ENCODE measurements at places on chromosomes 7 and 10.

DNA sequence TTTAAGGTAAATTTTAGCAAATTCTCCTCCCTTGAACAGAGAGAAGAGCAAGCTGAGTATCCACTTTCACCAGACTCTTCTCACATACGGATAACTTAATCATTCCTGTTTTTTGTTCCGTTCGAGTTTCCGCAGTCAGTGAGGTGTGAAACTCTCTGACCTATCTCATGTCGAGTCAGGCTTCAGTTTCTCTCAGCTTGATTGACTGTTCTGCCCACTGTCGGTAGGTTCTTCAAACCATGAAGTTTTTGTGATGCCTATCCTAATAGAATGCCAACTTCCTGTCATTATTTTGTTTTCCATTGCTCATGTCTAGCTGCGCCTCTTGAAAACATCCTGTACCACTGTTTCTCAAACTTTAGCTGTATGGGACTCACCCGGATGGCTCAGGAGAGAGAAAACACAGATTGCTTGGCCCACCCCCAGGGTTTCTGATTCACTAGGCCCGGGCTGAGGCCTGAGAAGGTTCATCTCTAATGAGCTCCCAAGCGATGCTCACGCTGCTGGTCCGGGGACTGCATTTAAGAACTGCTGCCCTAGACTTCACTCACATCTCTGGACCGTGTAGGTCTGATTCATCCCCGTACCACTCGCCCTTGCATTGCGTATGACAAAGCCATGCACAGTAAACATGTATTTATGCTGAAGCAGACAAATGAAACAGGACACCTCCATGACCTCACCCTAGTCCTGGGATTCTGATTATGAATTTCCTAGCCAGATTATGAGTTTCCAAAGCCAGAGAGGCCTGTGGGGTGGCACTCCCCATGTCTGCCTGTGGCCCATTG is 208.4 kb upstream of the AGK start:
- DNase-seq: no peak

DNA sequence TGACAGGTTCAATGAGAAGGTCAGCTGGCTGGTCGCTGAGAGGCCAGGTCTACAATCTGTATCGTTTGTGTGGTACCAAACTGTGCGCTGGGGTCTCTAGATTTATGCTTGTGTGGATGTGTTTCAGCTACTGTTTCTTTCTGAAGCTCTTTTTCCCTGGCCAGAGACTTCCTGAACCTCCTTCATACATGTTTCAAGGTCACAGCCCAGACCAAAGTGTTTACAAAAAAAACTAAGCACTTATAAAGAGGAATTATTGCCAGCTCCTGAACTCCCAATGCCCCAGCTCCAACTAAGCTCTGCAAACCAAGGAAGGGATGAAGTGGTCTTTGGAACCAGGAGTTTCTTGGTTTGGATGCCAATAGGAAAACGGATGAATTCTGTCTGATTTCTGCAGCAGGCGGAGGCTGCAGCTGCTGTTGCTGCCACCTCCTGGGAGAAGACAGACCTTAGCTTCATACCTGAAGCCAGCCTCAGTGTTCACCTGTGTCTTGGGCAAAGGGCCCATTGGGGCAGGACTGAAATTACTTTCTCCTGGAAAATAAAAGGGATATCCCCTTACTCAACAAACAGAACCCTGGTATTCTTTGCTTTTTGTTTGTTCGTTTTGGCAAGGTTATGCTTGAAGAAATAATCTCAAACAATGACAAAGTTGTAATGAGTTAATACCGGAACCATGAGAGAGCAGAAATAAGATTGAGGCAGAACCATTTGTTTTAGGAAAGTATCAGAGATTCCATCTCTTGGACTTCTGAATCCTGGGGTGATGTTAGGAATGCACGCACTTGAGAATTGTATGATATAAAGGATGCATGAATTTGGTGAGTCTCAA is 24.6 kb upstream of the MKLN1 start:
- peak; percentile 34 for DNase-seq

- DNase-seq: no peak
Measured at GRCh38 chr7:100801833-100802568, 25.3 kb downstream of the EPHB4 start.

DNA sequence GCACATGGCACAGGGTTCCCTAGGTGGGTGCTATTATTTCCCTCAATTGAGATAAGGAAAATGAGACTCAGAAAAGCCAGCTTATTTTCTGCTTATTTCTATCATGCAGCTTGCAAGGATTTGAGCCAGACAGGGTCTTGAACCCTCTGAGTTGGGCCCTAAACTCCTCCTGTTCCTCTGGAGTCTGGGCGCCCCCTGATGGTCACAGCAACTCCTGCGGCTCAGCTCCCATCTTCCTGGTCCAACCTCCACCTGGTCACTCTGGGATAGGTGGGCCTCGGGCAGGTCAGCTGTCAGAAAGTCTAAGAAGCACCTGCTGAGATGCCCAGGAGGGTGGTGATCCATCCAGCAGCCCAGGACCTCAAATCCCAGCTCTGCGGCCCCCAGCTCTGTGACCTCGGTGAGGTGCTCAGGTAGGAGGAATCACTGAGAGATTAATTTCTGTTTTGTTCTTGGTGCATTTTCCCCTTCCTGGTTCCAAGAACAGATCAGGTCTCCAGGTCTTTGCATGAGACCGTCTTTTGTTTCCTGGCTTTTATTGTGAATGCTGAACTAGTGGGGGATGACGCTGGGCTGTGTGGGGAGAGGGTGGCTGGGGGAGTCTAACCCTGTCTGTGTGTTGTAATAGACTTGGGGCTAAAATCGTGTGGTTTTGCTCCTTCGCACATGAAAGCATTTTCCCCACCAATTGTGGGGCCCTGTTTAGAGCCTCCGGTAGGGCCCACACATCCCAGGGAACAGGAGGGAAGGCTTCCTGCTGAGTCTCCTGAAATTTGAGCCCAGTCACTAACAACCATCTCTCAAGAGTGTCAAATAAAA is 32.8 kb downstream of the TMEM130 start:
- no peak for DNase-seq

GRCh38 chr10:51709324-51709972 is 10.1 kb upstream of the CSTF2T start:
- no peak for DNase-seq

DNA sequence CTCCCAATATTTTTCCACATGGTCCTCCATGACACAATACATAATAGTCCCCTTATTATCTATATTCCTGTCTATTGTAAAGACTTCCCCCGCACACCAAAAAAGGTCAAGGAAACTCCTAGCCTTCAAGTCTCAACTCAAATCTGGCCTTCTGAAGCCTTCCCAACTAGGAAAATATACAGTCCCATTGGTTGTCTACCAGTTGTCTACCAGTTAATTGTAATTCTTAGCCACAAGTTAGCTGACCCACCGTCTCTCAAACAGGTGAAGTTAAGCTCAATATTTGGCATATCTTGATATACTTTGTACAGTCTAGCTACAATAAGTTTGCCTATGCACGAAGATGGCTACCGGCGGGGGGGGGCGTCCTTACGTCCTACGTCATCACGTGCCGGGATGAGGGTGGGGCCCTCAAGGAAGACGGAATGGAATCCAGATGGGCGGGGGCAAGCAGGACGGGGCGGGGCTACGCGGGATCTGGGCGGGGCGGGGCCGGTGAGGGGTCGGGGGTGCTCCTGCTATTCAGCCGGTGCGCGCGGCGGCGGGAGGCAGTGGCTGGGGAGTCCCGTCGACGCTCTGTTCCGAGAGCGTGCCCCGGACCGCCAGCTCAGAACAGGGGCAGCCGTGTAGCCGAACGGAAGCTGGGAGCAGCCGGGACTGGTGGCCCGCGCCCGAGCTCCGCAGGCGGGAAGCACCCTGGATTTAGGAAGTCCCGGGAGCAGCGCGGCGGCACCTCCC is at the start of gene AHR:
Gene AHR, plus strand, starts transcription at position 551 of the 738 bp plus-strand sequence. CDS start 613 bp downstream, outside the sequence.
- peak; percentile 92 for DNase-seq

DNA sequence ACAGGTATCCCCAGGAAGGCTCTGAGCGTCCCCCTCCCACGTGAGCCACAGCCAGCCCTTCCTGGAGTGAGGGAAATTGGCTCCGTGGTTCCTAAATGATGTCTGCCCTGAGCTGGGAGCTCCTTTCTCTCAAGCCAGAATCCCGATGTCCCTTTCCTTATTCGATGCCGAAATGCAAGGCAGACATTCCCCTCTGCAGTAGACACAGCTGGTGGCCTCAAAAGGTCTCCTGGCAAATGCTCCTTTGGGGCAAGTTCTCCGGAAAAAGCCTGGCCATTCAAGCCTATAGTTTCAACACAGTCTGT is 98.9 kb downstream of the HIP1 start:
- DNase-seq: no peak

GRCh38 chr7:139431459-139431858 is 52.0 kb downstream of the KLRG2 start:
- no peak for DNase-seq

- DNase-seq: no peak
Measured at GRCh38 chr10:29007748-29008610, 280.9 kb upstream of the LYZL1 start.

- no peak for DNase-seq
Measured at GRCh38 chr10:114665406-114665805, 7.3 kb upstream of the ABLIM1 start.

- DNase-seq: no peak
Measured at GRCh38 chr7:67729771-67730170, 733.1 kb downstream of the TYW1 start.

GRCh38 chr10:96596422-96597407 is 9.9 kb upstream of the TM9SF3 start:
- DNase-seq: no peak

DNA sequence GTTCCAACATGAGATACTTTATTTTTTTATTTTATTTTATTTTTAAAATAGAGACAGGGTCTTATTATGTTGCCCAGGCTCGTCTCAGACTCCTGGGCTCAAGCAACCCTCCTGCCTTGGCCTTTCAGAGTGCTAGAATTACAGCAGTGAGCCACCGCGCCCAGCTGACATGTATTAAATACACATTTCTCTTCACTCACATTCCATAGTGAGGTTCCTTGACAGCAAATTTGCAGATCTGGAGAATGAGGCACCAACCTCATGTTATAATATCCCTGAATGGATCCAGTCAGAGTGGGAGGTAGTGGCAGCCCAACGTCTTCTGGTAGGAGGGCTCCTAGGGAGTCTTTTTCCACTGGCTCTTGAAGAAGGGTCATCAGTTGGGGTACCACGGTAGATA is 46.1 kb downstream of the OGDH start:
- no peak for DNase-seq

- DNase-seq: no peak
Measured at GRCh38 chr10:48501787-48502771, 102.8 kb downstream of the ARHGAP22 start.

DNA sequence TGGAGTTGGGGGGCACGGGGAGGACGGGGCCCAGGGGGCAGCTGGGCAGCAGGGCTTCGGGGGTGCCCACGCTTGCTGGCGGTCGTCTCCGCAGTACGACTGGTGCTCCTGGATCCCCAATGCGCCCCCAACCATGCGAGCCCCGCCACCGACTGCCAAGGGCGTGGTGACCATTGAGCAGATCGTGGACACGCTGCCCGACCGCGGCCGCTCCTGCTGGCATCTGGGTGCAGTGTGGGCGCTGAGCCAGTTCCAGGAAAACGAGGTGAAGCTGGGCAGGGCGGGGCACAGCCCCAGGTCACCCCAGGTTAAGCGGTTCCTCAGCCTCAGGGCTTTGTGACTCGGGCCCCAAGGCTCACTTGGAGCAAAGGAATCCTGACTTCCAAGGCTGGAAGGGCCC is 70.0 kb downstream of the ALOX5 start:
- DNase-seq: no peak

All from CD4-positive, alpha-beta T cell treated with Interleukin-15 for 4 hours (primary cell).